CD4-positive, CD25-positive, alpha-beta regulatory T cell (primary cell): ENCODE measurements at places on chromosomes 12 and 14. TPM values are rescaled to one million over a fixed set of nuclear protein-coding genes. Genes with fewer than 3 reads are reported as not detected.

The TMCC3 gene
- 0.32 TPM for total RNA-seq

The NRXN3 gene
- not detected for total RNA-seq

The SLC38A4 gene
- total RNA-seq: not detected

The CLEC1B gene
- total RNA-seq: 2.6 TPM

GRCh38 chr12:100688451-100688864 lies 106.1 kb upstream of the ANO4 start:
- no peak for DNase-seq

- no peak for DNase-seq
Measured at GRCh38 chr14:35161231-35161630, 38.9 kb downstream of the PRORP start.

GRCh38 chr14:58919217-58919616 lies 269.2 kb upstream of the DAAM1 start:
- DNase-seq: no peak

- DNase-seq: no peak
Measured at GRCh38 chr12:93829016-93829415, 151.8 kb downstream of the CRADD start.

DNA sequence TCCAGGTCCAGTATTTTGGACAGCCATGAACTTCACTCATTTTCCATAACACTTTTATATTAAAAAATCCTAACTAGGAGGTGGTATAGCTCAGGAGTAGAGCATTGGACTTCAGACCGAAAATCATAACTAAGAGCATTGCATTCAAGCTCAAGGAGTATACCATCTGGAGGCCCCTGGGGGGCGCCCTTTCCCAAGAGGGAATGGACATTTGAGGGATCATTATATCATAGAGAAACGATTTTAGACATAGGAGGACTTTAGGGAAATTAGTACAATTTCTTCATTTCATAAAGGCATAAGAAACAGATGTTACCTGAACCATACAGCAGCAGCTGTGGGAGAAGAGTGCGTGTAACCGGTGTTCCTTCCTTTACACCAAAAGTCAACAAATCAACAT lies 5.2 kb upstream of the ATG14 start:
- DNase-seq: peak; percentile 30

DNA sequence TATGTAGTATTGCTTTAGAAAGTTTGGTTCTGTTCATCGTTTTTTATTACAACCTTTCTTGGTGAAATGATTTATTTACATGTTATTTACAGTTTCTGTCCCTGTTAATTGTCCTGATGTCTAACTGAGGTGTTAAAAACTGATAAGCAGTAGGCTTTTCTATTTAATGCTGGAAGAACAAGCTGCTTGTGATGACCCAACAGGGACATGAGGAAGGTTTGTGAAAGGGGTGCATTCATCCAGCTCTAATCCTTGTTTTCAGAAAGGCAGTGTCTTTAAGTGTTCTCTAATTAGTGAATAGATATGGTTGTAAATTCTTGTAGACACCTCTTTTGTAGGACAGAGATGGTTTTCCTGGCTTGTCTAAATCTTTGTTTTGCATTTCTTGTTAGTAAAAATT lies 191.4 kb downstream of the FOXA1 start:
- no peak for DNase-seq

GRCh38 chr14:92622311-92622710 lies 108.7 kb downstream of the RIN3 start:
- DNase-seq: no peak

DNA sequence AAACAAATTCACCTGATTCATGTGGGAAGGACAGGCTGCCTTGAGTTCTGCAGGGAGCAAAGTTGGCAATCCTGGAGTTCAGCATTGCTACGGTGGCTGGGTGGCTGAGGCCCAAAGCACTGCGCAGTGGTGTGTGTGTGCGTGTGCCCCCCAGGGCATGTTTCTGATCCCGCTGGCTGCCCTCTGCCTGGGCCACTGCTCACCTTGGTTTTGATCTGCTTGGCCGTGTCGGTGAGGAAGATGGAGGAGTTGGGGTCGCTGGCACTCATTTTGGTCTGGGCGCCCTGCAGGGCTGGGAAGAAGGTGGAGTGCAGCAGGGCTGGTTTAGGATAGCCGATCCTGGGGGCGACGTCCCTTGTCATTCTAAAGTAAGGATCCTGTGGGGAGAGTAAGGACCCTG lies 19.1 kb downstream of the SLC25A47 start:
- no peak for DNase-seq

DNA sequence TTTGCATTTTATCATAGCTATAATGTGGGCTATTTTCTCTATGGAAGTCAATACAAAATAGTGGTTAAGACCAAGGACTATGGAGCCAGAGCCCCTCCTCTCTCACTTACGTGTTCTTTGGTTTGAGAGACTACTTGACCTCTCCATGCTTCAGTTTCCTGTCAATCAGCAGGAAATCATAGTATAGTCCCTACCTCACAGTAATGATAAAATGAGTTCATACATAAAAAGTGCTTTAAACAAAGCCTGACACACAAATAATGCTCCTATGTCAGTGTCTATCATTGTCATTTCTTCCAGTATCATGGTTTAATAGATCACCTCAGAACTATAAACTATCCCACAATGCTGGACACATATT lies 90.4 kb downstream of the MED13L start:
- DNase-seq: no peak

DNA sequence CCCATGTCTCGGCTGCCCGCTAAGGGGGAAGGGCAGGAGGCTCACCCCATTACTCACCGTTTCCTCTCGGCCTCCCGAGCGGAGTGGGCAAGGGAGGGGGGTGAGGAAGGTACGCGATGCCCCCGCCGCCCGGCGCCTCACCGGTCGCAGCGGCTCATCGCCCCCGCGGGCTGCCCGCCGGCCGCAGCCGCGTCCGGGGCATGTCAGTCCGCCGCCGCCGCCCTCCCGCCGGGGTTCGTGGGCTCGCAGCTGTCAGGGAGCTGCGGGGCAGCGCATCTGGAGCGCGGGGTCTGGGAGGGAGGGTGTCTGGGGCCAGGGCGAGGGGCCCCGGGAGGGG lies 461 bp downstream of the SLC8A3 start:
- no peak for DNase-seq
